ENCODE measurements at places on chromosomes 4 and X. TPM values are rescaled to one million over a fixed set of nuclear protein-coding genes. Genes with fewer than 3 reads are reported as not detected.
A peak's percentile ranks its signal among the peaks of the same experiment; 100 is the strongest.

GRCh38 chrX:74613370-74614092 lies 893 bp downstream of the RLIM start:
- DNase-seq = peak; percentile 6

ANXA10 gene
- not detected for total RNA-seq

DNA sequence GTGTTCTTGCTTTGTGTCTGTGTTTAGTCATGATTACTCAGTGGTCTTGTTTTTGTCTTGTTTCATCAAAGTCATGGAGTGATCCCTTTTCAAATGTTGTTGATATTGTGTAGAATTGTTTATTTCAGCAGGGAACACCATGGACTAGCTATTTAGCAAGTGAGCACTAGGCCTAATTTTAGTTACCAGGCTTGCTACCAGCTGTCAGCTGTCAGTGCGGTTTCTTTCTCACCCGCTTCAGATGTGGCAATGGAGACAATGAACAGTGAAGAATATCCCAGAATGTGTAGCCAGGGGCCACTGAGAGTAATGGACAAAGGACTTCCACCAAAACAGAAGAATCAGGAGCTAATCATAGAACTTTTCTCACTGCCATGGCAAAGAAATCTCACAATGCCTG lies 432.8 kb upstream of the FMR1 start:
- DNase-seq = no peak

- peak; percentile 67 for DNase-seq
Measured at GRCh38 chr4:141193516-141194034, 27.1 kb upstream of the ZNF330 start.

Measured in G401 (cell line).